ENCODE measurements at places on chromosomes 16 and 17.

- no peak for DNase-seq
Observed at GRCh38 chr16:2237493-2238149, 1.4 kb downstream of the DNASE1L2 start.

GRCh38 chr17:9973669-9974447, 68.8 kb upstream of the RCVRN start:
- no peak for DNase-seq

GRCh38 chr16:58843675-58844074, 109.6 kb upstream of the GOT2 start:
- DNase-seq: peak; percentile 64

DNA sequence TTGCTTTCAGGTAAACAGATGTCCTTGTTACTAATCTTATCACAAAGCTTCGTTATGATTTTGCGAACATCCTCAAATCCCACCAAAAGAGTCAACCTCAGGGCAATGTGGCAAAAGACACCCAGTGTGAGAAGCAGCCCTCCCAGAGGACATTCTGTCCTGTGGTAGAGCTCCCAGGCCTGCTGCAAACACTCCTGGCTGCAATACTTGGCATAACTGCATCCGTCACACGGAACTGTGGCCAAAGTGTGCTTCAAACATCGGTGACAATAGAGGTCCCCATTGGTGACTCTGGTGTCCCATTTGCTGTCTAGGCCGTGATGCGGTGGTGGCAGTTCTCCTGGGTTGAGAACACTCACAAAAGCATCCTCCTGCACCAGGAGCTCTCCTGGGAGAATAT, 29.5 kb downstream of the SMYD4 start:
- no peak for DNase-seq

DNA sequence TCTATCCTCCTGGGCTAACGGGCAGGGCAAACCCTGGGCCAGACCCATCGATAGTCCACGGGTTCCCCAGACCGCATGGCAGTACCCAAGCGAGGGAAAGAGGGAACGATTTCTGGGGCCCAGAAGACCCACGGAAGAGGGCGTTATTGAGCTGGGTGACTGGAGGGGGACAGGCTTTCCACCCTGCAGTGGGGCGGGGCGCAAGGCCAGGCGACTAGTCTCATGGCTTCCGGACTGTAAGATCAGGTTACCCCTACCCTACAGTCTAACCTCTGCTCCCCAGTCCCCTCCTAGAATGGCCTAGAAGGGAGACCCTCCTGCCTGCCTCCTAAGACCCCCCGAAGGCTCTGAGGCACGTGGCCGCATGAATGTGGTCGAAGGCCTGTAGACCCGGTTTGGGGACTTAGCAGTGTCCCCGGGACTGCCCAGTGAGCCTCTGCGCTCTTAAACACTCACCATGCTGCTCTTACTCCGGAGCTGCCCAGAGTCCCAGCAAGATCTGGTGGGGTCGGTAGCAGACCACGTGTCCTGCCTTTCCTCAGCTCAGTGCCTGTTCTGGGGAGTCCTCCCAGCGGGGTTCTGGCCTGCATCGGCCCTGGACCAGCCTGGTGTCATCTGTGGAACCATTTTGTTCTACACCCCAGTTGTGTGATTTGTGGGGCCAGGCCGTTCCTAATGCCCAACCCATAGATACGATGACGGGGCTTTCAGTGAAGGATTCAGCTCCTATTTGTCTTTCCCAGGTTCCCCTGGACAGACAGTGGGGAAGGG, 13.2 kb upstream of the AURKB start:
- DNase-seq: peak; percentile 73

- no peak for DNase-seq
Observed at GRCh38 chr16:24741862-24742261, 12.4 kb downstream of the TNRC6A start.

GRCh38 chr16:30903596-30903995, 7.2 kb downstream of the CTF1 start:
- DNase-seq: peak; percentile 89

DNA sequence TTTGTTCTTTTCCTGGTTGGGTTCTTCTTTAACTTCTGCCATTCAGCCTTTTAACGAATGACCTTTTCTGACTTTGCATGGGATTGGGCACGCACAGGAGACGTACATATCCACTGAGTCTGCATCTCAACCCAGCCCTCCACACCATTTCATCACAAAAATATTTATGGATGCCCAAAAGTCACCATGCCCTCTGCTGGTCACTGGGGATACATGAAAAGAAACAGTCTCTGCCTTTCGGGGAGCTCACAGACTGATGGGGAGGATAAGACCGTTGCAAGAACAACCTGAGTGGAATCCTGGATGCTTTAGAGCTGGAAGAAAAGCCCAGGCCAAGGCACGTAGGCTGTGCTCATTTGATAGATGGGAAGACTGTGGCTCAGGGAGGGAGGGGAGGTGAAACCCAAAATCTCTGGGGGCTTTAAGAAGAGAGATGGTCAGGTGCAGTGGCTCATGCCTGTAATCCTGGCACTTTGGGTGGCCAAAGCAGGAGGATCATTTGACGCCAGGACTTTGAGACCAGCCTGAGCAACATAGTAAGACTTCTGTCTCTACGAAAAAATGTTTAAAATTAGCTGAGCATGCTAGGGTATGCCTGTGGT, 7.9 kb upstream of the MT2A start:
- peak; percentile 62 for DNase-seq

DNA sequence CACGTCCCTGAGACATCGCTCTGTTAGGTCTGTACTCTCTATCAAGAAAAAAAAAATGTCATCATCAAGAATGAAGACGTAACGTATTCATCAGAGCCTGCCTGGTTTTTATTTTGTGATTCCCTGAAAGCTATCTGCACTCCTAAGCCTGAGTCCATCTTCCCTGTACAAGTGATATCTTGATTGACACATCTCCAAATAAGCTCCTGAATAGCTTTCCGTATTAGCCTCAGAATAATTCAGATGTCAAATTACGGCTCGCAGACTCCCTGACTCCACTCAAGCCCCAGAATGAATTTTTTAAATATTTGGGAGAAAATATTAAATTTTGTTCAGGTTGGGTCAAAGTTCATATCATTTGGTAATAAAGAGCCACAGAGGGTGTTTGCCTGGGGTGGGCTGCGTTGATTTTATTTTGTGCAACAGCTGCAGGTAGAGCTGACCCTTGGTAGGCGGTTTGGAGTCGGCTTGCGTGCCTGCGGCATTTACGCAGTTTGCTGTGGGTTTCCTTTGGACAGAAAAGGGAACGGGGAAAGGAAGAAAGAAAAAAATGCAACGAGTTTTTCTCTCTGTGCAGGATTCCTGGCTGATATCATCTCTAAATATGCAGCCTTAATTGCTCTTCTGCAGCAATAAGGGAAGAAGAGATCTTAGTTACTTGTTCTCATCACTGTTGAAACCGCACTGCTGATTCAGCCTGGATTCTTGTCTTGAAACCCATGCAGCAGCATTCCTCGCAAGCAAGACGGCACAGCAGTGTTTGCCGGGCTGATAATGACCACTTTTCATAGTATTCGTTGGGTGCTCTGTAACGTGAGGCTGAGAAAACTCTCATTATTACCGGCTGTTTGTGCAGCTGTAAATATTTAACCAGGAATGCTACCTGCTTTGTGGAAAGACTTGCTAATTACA, 114.7 kb downstream of the IRX3 start:
- no peak for DNase-seq

- DNase-seq: peak; percentile 49
Observed at GRCh38 chr16:30054959-30055553, 10.5 kb upstream of the ALDOA start.

DNA sequence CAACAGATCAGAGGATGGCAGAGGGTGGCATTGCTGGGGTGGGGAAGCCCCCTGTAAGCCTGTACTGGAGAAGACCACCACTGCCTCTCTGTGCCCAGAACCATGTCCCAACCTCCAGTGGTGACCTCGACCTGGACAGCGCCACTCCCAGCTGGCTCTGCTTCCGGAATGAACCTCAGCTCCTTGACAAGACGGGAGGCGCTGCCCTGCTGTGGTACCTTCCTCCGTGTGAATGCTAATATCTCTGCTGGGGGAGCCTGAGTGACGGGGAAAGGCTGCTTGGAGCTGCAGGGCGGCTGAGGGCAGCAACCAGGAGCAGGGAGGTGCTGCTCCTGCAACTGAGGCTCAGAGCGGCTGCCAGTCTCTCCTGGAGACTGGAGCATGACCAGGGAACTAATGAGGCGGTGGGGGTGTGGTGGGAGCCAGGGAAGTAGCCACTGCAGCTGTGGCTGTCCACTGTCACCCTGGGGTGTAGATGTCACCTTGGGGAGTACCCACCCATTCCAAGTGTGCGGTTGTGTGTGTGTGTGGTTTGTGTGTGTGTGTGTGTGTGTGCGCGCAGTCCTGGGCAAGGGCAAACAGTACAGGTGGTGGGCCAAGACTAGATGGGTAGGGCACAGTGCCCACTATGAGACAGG, 6.2 kb downstream of the PRCD start:
- DNase-seq: no peak

DNA sequence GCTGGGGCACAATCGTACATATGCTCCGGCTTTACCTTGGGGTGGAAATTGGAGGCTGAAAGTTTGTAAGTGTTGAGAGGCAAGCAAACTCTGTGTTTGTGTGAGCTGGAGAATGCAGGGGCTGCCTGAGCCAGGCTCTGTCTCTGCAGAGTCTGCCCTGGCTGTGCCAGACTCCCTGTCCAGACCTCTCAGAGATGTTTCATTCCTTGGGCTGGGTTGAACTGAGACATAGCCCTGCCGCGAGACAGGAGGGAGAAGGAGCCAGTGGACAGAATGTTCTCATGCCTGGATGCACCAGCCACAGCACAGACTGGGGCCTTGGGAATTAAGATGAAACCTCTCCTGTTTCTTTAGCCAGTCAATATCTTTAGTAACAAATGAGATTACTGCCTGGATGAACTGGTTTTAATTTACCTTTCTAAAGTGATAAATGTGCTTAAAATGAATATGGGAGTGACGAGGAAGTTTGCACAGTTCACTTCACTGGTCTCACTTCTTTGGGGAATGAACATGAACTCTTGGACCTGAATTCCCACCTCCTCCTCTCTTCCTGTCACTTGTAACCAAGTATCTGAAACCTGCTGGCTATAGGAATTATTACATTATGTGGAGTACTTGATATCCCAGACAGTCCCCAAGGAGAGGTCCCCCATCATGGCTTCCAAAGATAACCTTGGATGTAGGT, 40.1 kb downstream of the YPEL2 start:
- no peak for DNase-seq

All from suppressor macrophage treated with lipopolysaccharide for 1 hour (primary cell).